ENCODE measurements at places on chromosomes 16 and 17.

DNA sequence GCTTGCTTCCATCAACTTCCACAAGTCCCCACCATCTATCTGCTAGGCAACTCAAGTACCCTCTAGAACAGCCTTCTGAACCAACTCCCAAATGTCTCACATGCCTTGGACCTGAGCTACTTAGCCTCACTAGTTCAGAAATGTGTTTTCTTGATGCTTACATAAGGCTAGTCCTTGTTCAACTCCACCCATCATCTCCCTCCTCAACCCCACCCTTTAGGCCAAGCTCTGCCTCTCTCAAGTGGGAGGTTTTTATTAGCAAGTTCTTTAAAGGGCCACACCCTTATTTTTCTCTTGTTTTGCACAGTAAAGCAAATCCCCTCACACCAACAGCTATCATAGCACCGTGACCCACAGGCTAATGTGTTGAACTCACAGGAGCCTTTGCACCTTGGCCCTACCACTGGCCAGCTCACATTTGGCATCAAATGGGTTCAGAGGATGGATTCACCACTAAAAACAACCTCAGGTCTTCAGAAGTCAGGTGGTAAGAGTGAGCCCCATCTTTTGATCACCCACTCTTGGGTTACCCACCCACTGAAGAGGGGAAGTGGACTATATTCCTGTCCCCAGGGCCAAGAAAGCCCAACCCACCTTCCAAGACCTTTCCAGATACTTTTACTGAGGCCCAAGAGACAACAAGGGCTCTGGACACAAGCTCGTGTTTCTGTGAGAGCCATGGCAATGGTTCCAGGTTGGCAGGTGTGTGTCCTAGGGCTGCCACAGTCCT, 12.2 kb downstream of the PIK3R5 start:
- no peak for DNase-seq

- DNase-seq = no peak
Observed at GRCh38 chr16:85521552-85522307, 91.4 kb upstream of the GSE1 start.

- DNase-seq = no peak
Observed at GRCh38 chr17:78797213-78797612, 15.1 kb upstream of the CYTH1 start.

- peak; percentile 67 for DNase-seq
Observed at GRCh38 chr16:73047536-73048291, at the start of gene ZFHX3. Gene ZFHX3 (minus strand): TSS chr16:73048128. CDS start chr16:72960145, 87,983 bp downstream.

- DNase-seq = no peak
Observed at GRCh38 chr17:33786478-33786877, 468.6 kb upstream of the CCL2 start.

DNA sequence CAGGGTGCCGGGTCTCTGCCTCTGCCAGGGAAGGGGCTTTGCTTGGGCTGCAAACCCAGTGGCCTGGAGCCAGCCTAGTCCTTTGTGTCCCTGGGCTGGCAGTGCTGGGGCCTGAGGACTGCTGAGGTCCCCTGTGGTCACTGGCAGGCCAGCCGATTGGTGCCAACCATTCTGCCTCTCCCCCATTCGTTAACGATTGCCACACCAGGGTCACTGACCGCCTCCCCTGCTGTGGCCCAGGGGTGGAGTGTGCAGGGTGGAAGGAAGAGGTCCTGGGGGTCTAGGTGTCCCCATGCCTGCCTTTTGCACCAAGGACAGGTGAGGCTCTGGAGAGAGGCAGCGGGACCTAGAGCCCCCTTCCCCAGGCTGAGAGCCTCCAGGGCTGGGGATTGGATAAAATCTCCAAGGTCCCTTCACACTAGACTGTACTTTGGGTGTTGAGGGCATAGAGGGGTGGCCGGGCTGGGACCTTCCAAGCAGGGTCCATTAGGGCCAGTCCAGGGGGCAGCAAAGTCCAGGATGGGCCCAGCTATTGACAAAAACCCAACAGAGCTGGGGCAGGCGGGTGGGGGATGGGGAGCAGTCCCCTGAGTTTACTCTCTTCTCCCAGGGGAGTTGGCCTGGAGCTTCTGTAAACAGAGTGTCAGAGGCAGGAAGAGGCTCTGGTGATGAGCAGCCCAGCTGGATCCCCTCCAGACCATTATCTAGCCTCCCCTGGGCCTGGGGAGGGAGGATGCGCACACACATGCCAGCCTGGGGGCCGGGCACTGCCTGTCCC, 1.1 kb downstream of the VASN start:
- DNase-seq = peak; percentile 69

DNA sequence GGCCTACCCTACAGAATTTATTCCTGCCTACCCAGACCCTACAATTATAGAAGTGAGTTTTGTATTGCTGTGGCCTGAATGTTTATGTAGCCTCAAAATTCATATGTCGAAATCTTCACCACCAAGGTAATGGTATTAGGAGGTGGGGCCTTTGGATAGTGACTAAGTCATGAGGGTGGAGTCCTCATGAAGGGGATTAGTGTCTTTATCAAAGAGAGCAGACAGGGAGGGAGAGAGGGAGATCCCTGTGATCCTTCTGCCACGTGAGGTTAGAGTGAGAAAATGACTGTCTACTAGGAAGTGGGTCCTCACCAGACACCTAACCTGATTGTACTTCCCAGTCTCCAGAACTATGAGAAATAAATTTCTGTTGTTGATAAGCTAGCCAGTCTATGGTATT, 981 bp upstream of the DUXB start:
- no peak for DNase-seq

GRCh38 chr17:79224903-79225302, 150.3 kb downstream of the ENGASE start:
- no peak for DNase-seq

DNA sequence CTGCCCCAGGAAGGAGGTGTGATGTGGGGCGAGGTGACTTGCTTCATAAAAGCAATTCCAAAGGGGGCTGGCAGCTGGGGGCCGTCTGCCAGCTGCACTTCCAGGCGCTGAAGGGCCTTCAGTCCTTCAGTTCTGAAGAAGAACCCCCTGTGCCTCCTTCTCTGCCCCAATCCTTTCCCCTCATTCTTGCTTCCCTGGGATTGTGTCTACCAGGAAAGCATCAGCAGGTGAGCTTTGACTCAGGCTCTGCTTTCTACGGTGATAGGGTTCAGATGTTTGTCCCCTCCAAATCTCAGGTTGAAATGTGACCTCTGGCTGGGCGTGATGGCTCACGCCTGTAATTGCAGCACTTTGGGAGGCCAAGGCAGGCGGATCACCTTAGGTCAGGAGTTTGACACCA, 52.5 kb upstream of the NKD1 start:
- no peak for DNase-seq

GRCh38 chr17:66971264-66971663, 6.8 kb downstream of the CACNG4 start:
- DNase-seq = no peak

- no peak for DNase-seq
Observed at GRCh38 chr16:19696961-19697360, 21.1 kb downstream of the KNOP1 start.

- no peak for DNase-seq
Observed at GRCh38 chr17:40945414-40945813, 8.0 kb upstream of the KRT23 start.

GRCh38 chr17:7352910-7353635, 1.1 kb downstream of the KCTD11 start:
- no peak for DNase-seq

- DNase-seq = no peak
Observed at GRCh38 chr17:7987112-7987893, 15.1 kb upstream of the GUCY2D start.

DNA sequence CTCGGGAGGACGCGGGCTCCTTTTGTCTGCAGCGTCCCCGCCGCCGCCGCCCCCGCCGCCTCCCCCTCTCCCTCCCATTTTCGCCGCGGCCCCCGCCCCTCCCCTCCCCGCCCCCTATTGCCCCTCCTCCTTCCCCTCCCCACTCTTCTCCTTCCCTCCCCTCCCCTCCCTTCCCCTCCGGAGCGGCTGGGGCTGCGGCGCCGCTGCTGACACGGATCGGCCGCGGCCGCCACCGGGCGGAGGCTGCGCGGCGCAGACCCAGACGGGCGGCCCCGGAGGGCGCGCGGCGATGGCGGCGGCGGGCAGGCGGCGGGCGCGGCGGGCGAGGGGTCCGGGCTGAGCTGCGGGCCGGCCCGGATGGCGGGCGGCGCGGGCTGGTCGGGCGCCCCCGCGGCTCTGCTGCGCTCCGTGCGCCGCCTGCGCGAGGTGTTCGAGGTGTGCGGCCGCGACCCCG, at the start of gene RAB11FIP4:
RAB11FIP4 (plus strand) TSS at position 180 of the 454 bp plus-strand sequence; CDS start at position 358, 178 bp downstream.
- no peak for DNase-seq

GRCh38 chr16:35174016-35174415, 1714.6 kb downstream of the TP53TG3F start:
- DNase-seq = no peak

All from AG08395 (cell line).